ENCODE measurements at places on chromosomes 12 and 14.

GRCh38 chr12:40586823-40587222, 105.4 kb upstream of the CNTN1 start:
- DNase-seq, result no peak

- DNase-seq, result no peak
Measured at GRCh38 chr14:102507081-102507856, 2.3 kb downstream of the ANKRD9 start.

- DNase-seq, result no peak
Measured at GRCh38 chr14:60184905-60185555, 19.8 kb upstream of the DHRS7 start.

- DNase-seq, result no peak
Measured at GRCh38 chr14:57091030-57091608, 177.6 kb downstream of the EXOC5 start.

- no peak for DNase-seq
Measured at GRCh38 chr12:51524386-51524901, 66.6 kb upstream of the SCN8A start.

- no peak for DNase-seq
Measured at GRCh38 chr12:103012884-103013283, 55.4 kb downstream of the ASCL1 start.

- no peak for DNase-seq
Measured at GRCh38 chr12:92488735-92489134, 214.1 kb upstream of the PLEKHG7 start.

- DNase-seq, result no peak
Measured at GRCh38 chr14:70289138-70289537, 70.3 kb downstream of the COX16 start.

DNA sequence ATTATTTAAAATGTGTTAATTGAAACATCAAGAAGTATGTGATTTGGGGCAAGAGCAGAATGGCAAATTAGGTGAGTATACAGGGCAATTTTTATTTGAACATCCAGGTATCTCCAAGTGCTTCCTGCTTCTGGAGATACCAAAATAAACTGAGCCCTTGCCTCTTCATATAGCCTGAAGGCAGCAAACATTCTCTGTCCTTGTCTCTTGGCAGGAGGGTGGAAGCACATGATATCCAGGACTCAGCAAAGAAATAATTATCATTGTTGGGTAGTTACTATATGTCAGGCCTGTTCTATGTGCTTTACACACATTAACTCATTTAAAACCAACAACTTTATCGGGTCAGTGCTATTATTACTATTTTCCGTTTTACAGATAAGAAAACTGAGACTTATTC, 12.5 kb downstream of the LIN7A start:
- DNase-seq, result no peak

DNA sequence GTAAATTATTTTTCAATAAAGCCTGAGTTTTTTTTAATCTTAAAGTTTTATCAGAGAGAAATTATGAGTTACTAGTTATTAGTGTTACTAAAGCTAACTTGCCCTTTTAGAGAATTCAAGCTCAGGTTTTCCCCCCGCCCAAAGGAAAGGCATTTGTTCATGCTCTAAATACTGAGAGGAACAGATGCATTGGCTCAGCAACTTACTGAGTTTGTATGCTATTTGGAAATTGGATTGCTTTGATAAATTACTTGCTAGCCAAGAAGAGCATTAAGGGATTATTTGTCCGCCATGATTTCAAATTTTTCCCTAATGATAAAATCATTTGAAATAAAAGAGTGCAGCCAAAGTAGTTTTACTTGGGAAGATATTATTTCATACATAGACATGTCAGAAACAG, 149.4 kb downstream of the METTL25 start:
- DNase-seq, result no peak

- DNase-seq, result no peak
Measured at GRCh38 chr12:52686756-52687487, 6.7 kb upstream of the KRT1 start.

DNA sequence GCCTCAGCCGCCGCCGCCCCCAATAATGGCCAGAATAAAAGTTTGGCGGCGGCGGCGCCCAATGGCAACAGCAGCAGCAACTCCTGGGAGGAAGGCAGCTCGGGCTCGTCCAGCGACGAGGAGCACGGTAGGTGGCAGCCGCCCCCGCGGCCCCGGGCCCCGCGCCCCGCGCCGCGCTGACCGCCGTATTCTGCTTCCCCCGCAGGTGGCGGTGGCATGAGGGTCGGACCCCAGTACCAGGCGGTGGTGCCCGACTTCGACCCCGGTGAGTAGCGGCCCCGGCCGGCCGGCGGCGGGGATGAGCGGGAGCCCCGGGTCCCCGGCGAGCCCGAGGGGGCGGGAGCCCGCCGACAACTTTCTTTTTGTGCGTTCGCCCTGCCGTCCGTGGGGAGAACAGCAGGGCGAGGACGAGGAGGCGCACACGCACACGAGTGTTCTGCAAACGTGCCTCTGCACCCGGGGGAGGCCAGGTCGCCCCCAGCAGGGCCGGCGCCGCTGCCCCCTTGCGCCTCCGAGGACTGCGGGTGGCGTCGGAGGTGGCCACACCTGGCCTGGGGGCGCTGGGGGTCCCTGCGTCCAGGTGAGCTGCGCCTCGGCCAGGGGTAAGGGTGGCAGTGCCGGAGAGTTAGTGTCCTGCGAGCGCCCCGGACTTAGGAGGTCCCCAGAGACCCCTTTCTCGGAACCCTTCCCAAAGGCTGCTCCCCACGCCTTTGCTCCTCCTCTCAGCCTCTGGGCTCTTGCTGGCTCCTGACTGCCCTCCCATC, 794 bp downstream of the RCOR1 start:
- DNase-seq, result peak; percentile 67
